Activated T-cell treated with anti-CD3 and anti-CD28 coated beads, Interleukin-2, amount 50 U/mL, for 72 hours (primary cell): ENCODE measurements at places on chromosomes 6 and 20.
A peak's percentile ranks its signal among the peaks of the same experiment; 100 is the strongest.

DNA sequence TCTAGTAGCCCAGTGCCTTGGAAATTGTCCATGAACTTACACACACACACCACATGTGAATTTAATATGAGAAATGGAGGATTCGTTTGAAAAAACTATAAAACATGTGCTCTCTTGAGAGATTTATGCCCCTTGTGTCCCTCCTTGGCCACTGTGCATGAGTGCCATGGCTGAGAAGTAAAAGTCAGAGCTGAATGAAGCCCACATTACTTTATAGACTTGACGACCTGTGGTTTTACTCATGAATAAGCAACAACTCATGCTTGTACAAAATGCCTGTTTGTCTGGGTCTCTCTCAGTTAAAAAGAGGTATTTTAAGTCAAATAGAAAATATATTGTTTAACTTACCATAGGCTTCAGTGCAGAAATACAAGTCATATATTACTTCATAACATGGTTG is 102.7 kb downstream of the KCNQ5 start:
- no peak for DNase-seq

DNA sequence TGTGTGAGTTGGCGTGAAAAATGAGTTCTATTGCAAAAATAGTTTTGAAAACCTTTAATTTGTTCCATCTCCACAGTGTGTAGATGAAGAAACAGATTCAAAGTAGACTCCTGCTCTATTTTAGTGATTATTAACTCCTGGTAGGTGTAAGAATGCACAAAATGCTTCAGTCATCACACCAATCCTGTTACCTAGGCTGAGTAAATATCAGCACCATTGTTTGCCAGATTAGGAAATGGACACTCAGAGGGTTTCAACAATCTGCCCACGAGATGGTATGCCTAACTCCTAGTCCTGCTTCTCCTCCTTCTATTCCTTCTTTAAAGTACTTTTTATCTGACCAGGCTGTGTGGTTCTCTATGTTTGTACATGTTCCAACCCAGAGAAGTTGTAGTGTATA is 108.9 kb upstream of the AHI1 start:
- DNase-seq = no peak

DNA sequence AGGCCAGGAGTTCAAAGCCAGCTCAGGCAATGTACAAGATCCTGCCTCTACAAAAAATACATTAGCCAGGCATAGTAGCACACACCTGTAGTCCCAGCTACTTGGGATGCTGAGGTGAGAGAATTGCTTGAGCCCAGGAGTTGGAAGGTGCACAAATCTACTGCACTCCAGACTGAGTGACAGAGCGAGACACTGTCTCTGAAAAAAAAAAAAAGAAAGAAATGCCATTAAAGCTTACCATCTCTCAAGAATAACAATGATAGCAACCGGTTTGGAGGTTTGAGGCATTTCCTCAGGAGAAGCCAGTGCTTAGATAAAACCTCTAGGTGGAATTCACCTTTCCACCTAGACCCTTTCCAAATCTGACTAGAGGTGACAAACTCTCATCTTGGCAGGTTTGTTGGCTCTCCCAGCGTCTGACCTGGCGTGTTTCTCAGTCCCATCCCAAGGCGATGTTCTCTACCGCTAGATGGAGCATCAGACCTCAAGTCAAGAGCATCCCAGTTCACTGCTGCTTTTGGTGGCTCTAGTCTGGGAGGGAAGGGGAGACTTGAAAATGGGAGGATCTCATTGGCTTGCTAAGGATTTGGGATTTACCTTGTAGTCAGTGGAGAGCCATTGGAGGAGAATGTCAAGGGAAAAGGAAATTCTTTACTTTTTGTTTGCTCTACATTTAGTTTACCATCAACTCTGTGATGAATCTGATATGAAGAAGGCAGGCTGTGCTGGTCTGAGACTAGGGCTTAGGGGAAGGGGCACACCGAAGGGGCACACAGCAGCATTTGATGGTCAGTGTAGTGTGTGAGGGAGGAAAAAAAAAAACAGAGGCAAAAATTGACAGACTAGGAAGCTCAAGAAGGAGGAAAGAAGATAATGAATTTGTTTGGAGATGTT is 67.9 kb downstream of the NCOA7 start:
- DNase-seq = peak; percentile 17

GRCh38 chr6:110307368-110307767 is 50.8 kb downstream of the METTL24 start:
- DNase-seq = no peak

DNA sequence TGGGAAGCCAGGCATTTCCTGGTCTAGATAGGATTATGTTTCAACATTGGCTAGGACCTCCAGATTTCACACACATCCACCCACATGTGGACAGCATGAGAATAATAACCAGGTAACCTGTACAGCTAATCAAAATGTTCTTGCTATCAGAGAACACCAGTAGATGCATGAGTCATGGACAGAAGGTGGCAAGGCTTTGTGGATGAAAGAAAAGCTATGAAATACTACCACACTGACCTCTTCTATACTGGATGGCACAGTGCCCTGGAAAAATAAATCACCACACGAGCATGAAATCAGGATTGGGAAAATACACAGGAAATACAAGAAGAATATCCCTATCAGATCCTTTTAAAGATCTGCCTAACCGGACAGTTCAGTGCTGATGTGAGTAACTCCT is 113.0 kb downstream of the GMDS start:
- no peak for DNase-seq

- DNase-seq = no peak
Measured at GRCh38 chr20:57893366-57893999, 183.7 kb upstream of the PMEPA1 start.

- no peak for DNase-seq
Measured at GRCh38 chr6:114366899-114367298, 24.1 kb upstream of the HS3ST5 start.

DNA sequence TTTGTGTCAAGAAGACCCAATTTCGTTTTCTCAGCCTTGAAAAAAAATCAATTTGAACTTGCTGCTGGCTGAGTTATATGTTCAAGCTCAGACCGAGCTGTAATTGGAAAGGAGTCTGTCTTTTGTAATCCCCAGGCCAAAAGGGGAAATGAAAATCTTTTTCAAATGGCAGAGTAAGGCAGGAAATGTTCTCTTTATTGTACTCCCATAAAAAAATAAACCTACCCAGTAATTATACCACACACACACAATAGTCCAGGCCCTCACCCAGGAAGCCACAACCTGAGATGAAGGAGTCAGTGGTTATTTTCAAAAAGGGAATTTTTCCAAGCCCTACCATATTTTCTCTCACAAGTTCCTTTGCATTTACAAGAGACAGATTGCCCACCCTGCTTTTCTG is 45.3 kb downstream of the CLIC5 start:
- no peak for DNase-seq

DNA sequence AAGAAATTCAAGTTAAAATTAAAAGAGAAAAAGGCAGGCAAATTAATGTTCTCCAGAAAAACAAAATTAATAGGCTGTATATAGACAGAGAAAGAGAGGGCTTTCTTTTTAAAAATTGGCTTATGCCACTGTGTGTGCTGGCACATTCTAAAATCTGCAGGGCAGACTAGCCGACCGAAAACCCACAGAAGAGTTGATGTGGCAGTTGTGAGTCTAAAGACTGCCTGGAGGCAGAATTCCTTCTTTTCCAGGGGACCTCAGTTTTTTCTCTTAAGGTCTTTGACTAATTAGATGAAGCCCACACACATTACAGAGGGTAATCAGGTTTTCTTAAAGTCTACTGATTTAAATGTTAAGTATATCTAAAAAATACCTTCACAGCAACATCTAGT is 85.7 kb downstream of the GJA1 start:
- no peak for DNase-seq

DNA sequence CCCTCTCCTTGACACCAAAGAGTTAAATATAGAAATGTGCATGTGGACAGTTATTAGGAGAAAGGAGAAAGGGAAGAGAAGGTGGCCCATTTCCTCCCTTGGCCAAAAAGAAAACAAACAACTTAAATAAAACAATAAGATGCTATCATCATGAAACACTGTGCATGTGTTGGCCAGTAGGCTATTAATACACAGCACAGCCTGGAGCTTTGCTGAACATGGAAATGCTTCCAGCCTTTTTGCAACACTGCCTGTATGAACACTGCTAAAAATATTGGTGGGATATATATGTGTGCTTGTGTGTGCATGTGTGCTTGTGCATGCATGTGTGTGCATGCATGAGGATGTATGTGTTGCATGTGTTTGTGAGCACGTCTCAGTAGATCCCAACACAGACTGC is 100.4 kb downstream of the LY86 start:
- no peak for DNase-seq

- no peak for DNase-seq
Measured at GRCh38 chr20:37640600-37641561, 52.9 kb upstream of the CTNNBL1 start.

GRCh38 chr6:157695301-157696040 is 127.6 kb upstream of the SNX9 start:
- DNase-seq = no peak

- DNase-seq = no peak
Measured at GRCh38 chr6:77814119-77814518, 161.3 kb downstream of the MEI4 start.

GRCh38 chr20:47455133-47456040 is 46.3 kb upstream of the NCOA3 start:
- no peak for DNase-seq

DNA sequence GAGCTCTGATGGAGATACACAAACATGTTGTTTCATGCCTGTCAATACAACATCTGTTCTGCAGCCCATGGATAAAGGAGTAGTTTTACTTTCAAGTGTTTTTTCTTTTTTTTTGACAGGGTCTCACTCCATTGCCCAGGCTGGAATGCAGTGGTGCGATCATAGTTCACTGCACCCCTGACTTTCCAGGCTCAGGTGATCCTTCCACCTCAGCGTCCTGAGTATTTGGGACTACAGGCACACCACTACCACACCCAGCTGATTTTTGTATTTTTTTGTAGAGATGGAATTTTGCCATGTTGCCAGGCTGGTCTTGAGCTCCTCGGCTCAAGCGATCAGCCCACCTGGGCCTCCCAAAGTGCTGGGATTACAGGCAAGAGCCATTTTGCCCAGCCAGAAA is 97.0 kb downstream of the SMAP1 start:
- DNase-seq = no peak

GRCh38 chr6:168049706-168050224 is 29.2 kb downstream of the FRMD1 start:
- no peak for DNase-seq

DNA sequence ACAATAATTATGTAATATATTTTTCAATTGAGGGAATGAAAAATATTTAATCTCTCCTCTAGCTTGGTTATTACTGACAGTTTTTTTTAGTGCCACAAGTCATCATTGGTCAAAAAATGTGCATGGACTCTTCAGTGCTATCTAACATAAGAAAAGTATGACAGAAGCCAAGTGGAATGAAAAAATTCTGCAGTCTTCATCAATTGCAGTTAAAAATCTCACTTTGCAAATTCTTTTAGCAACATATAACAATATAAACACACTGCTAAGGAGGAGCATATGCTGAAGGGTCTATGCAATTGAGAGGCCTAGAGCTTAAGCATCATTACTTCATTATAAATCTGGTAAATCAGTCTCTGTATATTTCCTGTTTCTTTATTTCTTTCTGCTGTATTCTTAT is 175.1 kb downstream of the ARHGAP18 start:
- DNase-seq = no peak

DNA sequence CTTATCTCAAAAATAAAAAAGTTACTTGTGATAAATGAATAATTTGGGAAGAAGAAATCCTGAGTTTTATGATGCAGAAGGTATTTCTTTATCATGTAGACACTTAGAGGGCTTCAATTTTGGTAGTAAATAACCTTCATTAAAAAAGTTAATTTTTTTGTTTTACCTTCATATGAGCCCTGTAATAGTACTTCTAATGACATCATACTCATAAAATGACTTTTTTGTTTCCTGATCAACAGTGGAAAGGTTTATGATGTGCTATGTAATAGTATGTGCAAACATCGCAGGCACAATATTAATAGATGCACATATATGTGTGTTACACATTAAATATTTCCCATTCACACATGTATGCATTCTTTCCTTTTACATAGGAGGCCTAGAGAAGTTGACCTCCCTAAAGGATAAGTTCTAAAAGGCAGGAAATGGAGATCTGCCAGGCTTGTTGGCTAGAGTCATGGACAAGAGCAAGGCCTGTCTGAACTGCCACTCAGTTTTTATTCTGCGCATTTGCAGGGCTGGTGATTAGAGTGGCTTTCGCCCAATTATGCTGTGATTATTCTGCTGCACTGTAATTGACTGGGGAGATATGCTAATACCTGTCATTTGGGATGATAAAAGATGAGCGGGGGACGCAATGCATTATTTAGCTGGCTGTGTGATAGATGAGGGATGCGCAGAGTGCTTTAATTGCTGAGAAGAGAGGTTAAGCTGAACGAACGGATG is 272.6 kb downstream of the TMEM242 start:
- no peak for DNase-seq

GRCh38 chr6:155158030-155158843 is 105.6 kb upstream of the CLDN20 start:
- no peak for DNase-seq

DNA sequence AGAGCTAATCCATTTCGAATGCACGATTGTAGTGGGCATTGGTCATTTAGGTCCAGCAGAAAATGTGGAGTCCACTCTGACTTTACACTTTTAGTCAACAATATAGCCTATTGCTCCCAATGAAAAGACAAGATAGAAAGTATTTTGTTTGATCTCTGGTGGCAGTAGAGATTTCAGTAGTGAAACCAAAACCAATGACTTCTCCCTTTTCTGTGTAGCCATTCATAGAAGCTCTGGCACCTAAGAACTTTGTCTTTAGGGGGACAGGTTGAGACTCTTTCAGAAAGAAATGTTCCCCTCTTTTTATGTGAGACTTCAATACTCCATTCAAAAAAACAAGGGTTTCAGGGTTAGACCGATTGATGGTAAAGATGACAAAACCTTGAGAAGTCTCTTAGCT is 510.8 kb upstream of the POU3F2 start:
- no peak for DNase-seq

GRCh38 chr6:134119486-134119885 is 67.1 kb upstream of the SLC2A12 start:
- no peak for DNase-seq

DNA sequence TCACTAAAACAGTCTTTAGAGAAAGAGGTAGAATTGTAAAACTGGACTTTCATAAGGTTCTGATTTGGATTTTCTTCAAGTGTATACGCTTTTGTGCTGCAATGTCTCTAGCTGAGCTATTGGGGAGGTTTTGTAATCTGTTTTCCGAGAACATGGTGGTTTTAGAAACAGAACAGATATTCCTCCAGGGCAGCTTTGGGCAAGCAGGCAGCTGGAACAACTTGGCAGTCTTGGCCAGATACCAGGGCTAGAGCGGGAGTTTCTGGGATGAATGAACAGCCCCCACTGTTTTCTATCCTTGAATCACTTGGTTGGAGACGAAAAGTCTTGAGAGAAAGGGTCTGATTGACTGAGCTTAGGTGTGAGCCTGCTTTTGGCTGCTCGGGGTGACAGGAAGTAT is 17.1 kb upstream of the ARMC2 start:
- no peak for DNase-seq

GRCh38 chr6:108720827-108721226 is 127.4 kb upstream of the ARMC2 start:
- no peak for DNase-seq
